CD8-positive, alpha-beta T cell (primary cell): ENCODE measurements at places on chromosomes 1 and 21.
A peak's percentile ranks its signal among the peaks of the same experiment; 100 is the strongest.

GRCh38 chr1:202189918-202190715 is 3.5 kb upstream of the LGR6 start:
- DNase-seq, result no peak

DNA sequence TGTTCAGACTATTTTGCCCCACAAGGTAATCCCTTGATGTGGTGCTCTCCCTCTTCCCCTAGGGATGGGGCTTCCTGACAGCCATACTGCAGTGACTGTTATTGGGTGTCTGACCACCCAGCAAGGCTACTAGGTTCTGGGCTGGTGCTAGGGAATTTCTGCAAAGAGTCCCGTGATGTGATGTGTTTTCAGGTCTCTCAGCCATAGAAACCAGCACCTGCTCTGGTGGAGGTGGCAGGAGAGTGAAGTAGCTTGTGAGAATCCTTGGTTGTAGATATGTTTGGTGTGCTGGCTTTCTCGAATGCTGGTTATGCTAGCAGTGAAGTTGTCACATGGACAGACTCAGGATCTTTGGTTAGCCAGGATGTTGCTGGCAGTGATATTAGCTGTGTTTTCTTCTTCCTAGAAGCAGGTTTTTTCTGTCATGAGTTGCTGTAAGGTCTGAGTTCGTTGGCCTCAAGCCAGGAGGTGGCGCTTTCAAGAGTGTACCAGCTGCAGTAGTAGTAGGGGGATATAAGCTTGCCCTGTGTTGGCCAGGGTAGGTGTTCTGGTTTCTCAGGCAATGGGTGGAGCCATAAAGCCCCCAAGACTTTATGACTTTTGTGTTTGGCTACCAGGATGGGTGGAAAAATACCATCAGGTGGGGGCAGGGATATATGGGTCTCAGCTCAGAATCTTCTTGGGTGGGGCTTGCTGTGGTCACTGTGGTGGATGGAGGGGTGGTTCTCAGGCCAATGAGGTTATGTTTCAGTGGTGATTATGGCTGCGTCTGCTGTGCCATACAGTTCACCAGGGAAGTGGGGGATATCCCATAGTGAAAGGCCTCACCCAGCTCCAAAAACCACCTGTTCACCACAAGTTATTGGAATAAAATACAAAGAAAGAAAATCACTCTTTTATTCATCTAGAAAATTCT is 1112.3 kb downstream of the KCNT2 start:
- DNase-seq, result no peak

DNA sequence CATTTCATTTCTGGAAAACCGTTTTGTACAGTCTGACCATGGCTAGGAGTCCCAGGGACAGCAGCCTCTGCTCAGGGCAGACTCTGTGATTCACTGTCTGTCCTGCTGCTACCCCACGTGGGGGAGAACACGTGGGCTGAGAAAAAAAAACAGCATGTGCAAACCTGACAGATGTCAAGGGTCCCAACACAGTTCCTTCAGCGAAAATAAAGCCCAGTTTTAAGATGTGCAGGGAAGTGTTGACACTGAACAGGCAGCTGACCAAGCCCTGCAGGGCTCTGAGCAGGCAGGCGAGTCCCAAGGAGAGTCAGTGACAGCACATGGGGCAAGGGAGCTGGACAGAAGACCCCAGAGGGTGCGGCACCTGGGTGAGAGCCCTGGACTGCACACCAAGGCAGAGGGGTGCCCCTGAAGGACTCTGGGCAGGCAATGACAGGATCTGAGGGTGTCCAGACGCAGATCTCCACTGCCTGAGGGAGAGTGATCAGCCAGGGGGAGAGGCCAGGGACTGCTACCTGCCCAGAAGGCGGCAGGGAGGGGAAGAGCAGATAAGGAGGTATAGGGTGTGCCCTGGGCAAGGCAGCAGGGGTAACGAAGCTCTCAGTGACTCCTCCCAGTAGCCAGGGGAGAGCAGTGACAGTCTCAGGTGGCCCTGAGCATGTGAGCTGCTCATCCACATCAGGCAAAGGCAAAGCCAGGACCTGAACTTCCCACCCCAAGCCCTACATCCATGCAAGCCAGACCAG is 5.1 kb upstream of the SPATC1L start:
- no peak for DNase-seq

GRCh38 chr1:178030467-178030866 is 60.6 kb upstream of the SEC16B start:
- no peak for DNase-seq

DNA sequence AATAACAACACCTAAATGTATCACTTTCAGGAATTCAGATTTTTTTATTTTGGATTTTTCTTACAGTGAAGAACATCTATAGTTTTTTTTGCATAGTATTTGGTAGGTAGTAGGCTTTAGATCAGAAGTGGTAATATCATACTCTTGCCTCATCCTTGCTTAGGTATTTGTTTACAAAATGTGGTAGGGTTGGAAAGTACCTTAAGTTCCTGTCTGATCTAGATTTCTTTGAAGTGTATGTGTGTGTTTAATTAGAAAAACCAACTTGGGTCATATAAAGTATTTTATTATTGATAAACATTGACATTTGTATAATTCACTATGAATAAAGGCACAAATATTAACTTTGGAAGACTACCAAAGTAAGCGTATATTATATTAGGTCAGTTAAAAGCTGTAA is 85.3 kb upstream of the GPR88 start:
- no peak for DNase-seq

DNA sequence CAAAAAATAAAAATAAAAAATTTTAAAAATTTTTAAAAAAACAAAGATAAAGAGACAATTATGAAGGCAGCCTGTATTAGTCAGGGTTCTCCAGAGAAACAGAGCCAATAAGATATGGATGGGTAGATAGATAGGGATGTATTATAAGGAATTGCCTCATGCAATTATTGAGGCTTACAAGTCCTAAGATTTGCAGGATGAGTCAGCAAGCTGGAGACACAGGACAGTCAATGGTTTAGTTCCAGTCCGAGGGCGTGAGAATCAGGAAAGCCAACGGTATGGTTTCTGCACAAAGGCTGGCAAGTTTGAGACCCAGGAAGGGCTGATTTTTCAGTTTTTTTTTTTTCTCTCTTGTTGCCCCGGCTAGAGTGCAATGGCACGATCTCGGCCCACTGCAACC is 24.1 kb upstream of the EIF4G3 start:
- no peak for DNase-seq

- DNase-seq, result no peak
These were observed 98.8 kb downstream of the SDCCAG8 start for GRCh38 chr1:243354511-243355153.

DNA sequence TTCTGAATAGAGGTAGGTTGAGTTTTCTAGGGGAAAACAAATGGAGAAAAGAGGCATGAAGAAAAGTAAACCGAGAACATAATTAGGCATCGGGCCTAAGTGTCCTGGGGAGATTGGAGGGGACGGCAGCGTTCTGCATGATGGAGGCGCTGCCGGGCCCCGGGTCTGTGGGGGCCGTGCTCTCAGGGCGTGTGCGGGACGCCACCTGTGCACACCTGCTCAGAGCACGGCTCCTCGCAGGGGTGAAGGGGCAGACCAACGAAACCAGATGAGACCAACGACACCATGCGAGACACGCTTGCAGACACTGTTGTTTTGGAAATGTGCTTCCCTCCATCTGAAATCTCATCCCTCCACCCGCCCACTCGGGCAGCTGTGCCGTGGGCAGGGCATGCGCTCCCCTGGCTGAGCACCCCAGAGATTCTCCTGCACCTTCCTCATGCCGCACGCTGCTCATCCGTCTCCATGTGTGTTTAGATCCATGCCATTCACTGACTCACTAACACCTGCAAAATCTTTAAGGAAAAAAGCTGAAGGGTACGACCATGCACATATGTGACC is 28.2 kb upstream of the TRAPPC10 start:
- DNase-seq, result no peak

DNA sequence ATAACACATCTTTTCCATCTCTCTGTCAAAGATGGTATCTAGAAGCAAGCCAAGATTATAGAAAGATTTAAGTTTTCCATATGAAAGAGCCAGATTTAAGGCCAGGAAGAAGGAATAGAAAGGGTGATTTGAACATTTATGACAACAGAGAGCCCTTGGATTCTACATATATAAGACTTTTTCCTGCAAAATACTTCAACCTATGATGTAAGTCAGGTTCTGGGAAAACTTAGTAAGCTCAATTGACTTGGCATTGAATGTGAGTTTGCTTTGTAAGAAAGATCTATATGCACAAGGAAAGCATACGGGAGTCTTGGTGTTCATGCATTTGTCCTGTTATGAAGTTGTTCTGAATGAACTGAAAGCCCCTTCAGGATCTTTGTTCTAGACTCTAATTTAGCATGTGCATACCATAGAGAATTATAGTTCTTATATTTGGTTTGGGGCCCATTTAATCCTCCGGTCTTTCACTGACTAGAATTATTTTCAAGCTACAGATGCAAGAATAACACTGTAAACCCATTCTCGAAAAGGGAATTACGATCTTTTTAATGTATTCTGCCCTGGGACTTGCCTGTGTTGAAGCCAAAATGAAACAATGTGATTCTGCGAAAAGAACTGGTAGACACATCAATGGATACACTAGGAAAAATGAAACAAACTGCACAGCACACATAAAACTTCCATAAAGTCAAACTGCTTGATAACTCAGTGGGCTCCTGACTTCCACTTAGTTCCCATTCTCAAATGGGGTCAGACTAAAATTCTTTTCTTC is 152.8 kb downstream of the DISP1 start:
- DNase-seq, result no peak

DNA sequence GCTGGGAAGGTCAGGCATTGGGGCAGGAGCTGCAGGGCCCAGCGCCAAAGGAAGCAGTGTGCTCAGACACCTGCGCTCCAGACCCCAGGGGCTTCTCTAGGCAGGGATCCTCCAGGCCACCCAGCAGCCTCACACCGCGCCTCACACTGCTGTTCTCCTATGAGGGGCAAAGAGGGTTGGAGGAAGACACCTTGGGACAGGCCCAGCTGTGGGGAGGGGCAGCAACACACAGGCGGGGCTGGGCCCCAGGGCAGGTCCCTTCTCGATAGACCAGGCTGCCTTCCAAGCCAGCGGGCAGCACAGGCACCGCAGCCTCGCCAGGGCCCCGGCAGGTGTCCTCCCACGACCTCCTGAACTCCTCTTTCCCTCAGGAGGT is 20.7 kb upstream of the PRSS38 start:
- no peak for DNase-seq

DNA sequence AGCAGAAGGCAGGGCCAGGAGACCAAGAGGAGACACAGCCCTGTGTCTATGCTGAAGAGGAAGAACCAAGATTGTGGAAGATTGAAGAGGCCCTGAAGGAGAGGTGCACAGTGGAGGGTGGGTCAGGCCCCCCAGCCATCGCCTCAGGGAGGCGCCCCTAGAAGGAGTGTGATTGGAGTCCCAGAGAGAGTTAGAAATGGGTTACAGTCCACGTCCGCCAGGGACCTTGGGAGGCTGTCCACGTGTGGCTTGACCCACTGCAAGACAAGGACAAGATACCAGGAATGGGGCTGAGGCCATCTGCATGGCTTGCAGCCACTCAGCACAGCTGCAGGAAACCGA is 375.1 kb downstream of the NPHP4 start:
- no peak for DNase-seq

DNA sequence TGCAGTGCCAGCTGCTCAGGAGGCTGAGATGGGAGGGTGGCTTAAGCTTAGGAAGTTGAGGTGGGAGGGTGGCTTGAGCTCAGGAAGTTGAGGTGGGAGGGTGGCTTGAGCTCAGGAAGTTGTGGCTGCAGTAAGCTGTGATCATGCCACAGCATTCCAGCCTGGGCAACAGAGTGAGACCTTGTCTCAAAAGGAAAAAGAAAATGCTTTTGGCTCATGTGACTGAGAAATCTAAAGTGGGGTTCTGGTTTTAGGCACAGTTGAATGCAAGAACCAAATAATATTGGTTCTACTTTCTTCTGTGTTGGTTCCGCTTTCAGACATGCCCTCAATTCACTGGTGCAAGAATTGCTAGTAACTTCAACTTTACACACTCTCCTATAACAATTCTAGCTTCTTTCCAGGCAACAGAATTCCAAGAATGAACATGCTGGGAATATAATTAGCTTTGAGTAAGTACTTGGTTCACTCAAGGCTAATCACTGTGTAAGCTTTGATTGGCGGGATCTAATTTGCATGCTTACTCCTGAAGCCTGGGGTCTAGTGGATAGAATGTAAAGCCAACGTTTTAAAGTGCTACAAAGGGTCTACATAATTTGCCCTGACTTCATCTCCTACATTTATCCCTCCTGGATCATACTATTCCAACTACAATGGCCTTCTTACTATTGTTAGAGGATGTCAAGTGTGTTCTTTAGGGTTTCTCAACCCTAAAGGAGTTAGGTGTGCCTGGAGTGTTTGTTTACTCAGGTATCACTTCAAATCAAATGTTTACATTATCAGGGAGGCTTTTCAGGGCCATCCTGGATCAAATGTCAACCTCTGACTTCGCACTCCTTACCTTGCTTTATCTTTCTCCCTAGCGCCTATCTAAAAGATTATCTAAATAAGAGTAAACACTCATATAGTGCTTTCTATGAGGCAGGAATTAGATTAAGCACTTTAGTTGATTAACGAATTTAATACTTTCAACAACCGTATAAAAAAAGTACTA is 115.1 kb downstream of the SLC16A1 start:
- peak; percentile 6 for DNase-seq

- DNase-seq, result no peak
These were observed 137.8 kb downstream of the SLC44A5 start for GRCh38 chr1:75472971-75473603.

DNA sequence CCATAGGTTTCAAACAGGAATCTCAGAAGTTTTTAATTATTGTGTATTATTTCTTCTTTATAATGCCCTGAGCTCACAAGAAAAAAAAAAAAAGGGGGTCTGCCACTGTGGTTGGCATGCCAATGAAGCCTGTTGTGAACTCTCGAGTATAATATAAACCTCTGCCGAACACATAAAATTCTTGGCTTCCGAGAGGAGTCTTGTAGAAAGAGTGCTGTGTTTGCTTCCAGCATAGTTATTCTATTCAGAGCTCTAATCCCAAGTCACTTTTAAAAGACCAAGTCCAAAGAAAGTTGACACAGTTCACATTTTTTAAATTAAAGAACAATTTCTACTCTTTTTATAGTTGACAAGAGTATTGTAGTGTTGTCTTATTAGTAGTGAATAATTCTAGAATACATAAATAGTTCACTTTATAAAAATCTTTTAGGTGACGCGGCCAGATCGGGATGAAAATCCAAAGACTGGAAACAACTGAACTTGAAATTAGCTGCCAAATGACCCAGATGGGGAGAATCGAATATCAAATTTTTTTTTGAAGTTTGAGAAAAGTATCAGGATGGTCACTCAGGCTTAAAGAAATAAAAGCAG is 293.2 kb downstream of the DUSP10 start:
- no peak for DNase-seq

DNA sequence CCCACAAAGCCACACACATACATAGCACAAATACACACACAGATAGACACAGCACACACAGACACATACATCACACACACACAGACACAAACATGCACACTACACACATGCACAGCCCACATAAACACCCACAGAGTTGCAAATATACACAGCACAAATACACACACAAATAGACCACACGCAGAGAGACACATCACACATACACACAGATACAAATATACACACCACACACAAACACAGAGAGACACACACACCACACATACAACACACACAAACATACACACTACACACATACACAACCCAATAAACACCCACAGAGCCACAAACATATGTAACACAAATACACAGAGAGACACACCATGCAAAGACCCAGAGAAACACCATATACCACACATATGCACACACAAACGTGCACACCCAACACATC is 154.9 kb downstream of the GLUL start:
- DNase-seq, result no peak

GRCh38 chr21:41460578-41461527 is 34.8 kb downstream of the MX1 start:
- peak; percentile 55 for DNase-seq

- no peak for DNase-seq
These were observed 284.3 kb upstream of the FMN2 start for GRCh38 chr1:239807361-239807760.

GRCh38 chr1:41674522-41674921 is 190.0 kb upstream of the EDN2 start:
- DNase-seq, result no peak
